ENCODE measurements at places on chromosomes 6 and 20. TPM values are rescaled to one million over a fixed set of nuclear protein-coding genes. Genes with fewer than 3 reads are reported as not detected.

PRKN gene
- total RNA-seq: 15.0 TPM

- H3K4me1 ChIP-seq: no peaks in the 10 kb centered on the region
- H3K27me3 ChIP-seq: no peaks in the 10 kb centered on the region
- no peaks in the 10 kb centered on the region for H3K36me3 ChIP-seq
These were observed 28.5 kb upstream of the HLA-DRB5 start for GRCh38 chr6:32558426-32559057.

DNA sequence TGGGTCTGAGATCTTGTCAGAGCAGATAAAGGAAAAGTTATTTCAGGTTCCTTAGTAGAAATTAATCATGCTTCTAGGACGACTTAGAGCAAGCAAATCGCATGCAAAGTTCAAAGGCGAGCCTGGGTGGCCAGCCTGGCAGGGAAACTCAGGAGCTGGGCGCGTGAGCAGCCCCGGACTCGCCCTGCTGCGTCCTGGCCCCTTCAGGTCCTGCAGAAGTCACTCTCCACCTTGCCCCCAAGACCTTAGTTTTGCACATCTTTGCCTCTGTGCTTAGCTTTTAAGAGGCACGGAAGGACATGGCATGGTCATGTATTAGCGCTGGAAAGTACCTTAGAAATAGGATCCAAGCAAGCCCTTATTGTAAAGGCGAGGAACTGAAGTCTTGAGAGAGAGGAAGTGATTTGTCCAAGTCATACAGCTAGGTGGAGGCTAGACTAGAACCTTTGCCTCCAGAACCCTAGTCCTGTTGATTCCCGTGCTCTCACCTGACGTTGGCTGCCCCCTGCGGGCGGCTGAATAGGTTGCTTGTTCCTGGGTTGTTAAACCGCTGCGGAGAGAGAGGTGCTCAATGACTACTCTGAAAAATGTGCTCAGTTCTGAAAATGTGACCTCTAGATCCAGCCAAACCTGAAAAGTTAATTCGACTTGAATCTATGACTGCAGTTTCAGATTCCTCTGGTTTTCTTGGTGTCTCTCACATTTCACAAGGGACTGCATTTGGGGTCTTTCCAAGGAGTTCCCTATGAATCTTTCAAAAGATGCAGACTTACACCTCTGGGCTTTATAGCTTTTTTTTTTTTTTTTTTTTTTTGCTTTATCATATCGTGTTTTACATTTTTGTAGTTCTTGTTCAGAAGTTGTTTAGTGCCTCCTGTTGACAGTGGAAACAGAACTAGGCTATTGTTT is 2.7 kb downstream of the MYB start:
- DNase-seq: no peak
- peak overlapping the region; percentile 51 for H3K4me3 ChIP-seq
- no peaks in the 10 kb centered on the region for H3K27me3 ChIP-seq
- H3K4me1 ChIP-seq: peaks cover 8% of the 10 kb centered on the region
- no peak overlapping the region for H3K27ac ChIP-seq

RHAG gene
- total RNA-seq: not detected

DNA sequence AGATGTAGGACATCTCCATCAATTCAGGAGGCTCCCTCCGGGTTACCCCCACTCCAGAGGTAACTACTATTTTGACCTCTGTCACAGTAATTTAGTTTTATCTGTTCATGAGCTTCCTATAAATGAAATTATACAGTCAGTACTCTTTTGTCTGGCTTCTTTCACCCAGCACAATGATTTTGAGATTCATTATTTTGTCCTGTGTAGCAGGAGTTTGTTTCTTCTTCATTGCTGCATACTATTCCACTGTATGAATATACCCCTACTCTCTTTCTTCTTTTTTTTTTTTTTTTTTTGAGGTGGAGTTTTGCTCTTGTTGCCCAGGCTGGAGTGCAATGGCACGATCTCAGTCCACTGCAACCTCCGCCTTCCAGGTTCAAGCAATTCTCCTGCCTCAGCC is 11.8 kb upstream of the AP5S1 start:
- no peak for DNase-seq
- H3K36me3 ChIP-seq: no peaks in the 10 kb centered on the region
- no peaks in the 10 kb centered on the region for H3K27me3 ChIP-seq

DNA sequence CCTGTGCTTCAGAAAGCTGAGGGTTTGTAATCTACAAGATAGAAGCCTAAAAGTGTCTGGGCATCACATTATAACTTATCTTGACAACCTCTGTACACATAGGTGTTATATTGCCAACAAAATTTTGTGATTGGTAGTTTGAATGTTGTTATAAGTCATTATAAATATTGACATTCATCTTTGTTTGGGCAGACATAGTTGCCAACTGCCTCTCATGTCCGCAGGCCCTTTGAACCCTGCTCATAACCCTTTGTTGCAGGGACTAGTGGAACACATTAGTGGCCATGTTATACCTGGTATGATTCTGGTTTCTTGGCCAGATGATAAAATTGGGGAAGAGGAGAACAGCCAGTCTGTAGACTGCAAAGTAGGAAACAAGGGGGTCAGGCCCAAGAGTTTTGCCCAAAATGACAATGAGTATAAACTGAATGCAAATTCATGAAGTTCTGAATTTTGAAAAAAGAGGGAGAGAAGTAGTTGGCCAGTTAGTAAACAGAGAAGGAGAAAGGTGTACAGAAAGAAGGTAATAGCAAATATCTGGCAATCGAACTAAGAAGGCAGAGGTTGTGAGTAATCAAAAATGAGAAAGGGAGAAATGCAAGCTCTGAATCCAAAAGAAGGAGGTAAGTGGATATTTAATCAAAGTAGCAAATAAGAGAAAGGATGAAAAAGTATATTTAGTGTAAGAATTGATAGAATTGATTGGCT is 21.6 kb upstream of the LMBRD1 start:
- no peak for DNase-seq
- H3K27me3 ChIP-seq: no peaks in the 10 kb centered on the region
- H3K27ac ChIP-seq: no peak overlapping the region
- no peaks in the 10 kb centered on the region for H3K36me3 ChIP-seq
- H3K4me3 ChIP-seq: no peak overlapping the region

DNA sequence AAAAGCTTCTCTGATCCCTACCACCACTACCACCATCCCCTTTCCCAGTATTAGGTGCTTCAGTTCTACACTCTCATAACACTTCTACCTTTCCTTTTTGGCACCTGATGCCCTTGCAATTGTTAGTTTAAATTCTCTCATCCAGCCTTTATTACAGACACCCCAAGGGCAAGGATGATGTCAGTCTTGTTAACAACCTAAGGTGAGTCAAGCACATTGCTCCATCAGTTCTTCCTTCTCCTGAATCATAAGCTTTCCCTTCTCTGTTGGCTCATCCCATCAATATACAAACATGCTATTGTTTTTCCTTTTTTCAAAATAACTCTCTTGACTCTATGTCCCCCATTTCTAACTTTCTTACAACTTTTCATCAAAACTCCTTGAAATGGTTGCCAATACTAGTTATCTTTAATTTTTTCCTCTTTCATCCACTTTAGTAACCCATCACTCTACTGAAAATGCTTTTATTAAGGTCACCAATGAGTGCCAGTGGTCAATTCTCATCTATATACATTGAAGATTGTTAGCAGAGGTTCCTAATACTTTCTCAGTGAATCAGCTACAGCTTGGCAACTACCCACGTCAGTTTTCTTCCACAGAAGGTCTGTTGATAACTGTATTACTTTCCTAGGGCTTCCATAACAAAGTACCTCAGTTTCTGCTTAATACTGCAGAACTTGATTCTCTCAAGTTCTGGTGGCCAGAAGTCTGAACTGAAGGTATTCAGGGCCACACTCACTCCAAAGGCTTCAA is 97.1 kb upstream of the FLRT3 start:
- H3K27me3 ChIP-seq: no peaks in the 10 kb centered on the region
- H3K4me1 ChIP-seq: no peaks in the 10 kb centered on the region
- no peak overlapping the region for H3K27ac ChIP-seq
- DNase-seq: no peak

Data from ovary (tissue), 10 donors.